ENCODE measurements at places on chromosomes 1 and 21.

DNA sequence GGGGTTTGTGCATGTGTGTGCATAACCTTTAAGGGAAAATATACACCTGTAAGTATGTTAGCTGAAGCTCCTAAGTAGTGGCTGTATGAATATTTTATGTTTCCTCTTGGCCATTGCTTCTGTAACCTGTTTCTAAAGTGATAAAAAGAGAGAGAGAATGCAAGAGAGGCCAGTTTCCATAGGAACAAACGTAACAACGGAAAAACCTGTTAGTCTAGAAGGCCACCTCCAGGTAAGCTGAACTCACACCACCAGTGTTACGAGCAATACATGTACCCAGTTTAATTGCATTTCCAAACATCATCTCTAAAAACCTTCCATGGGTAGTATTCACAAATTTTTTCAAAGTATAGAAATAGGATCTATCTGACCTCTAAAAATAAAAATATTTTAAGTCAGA is 63.1 kb downstream of the PLPPR4 start:
- DNase-seq, result no peak

DNA sequence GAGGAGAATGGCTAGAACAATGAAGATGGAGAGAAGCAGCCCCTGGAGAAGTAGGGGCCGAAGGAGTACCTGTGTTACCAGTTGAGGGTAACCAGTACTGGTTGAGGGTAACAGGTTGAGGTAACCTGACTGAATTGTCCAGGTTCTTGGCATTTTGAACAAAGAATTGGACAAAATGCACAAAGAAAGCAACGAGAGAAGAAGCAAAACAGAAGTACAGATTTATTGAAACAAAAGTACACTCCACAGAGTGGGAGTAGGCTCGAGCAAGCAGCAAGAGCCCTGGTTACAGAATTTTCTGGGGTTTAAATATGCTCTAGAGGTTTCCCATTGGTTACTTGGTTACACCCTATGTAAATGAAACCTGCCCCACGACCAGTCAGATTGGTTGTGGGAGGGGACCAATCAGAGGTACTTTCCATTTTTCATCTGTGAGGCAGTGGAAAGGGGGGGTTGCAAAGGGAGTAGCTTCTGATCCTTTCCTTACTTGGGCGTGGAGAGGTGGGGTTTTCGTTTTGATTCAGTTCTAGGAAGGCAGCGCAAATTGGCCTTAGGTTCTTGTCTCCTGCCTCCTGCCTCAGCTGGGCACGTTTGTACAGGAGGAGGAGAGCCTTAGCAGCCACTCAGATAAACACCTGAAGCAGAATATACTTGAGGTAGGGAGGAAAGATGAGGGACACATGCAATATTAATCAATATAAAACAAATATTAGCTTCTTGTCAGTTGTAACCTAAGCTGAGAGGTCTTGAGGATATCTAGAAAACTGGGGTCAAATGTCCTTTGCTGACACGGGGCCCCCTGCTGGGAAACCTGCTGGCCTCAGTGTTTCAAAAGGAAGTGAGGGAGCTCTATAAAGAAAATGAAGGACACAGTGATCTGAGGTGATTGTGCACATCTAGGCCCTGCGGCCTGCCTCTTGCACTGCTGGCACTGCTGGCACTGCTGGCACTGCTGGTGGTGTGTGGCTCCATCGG is 14.3 kb upstream of the LSM10 start:
- DNase-seq, result peak; percentile 86

DNA sequence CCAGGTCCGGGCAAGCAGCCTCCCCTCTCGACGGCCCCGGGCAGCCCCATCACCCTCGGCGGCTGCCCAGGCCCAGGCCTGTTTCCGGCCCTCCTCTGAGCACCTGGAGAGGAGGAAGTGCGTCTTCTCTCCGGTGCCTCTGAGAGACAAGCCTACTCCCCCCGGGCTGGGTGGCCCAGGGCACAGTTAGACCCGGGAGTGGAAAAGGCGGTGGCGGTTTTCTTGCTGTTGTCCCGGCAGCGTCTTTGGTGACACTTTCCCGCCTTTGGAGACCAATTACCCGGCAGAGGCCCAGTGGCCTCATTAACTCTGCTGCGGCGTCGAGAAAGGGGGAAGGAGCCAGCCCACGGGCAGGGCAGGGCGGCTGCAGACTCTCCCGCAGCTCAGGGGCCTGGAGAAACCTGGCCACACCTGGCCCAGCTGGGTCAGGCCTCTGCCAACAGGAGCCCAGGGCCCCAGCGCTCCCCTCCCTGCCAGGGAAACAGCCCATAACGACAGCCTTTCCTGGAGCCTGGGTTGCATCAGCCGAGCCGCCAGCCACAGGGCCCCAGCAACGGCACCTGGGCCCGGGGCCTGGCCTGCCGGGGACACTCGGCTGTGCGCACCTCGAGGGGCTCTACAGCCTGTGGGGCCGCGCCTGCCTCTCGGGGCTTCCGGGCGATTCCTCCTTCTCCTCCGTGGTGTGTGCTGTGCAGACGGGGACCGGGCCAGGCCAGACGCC is 28.4 kb upstream of the C1orf159 start:
- DNase-seq, result no peak

GRCh38 chr1:108657356-108658080 is 3.4 kb downstream of the HENMT1 start:
- DNase-seq, result no peak

DNA sequence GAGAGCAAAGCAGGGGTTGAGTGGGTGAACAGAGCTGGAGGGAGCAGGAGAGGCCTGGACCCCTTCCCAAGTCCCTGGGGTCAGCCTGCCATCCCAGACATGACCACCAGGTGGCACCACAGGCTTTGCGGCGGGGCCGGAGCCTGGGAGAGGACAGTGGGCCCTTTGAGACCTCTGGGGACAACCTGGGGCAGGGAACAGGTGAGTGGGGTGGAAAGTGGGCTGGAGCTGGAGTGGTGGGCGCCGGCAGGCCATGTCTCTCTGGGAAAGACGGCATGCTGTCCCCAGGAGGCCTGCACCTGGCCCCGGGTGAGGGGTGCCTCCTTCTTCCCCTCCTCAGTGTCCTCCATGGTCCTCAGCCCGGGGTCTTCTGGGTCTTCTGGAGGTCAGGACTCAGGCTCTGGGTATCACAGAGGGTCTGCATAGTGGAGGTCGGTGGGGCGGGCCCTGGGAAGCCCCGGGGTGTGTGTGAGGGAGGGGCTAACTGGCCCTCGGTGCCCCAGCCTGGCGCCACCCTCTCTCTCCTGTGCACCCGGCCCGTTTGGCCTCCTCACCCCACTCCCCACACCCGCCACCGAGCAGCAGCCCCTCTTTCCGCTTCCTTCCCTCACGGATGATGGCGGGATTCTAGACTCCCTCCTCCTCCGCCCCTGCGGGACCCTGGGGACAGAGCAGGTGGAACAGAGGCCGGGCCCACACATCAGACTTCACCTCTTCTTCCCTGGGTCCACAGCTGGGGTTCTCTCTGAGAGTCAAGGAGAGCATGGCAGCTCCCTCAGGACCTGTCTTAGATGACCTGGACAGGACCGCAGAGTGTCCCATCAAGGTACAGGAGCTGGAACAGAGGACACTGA is 28.5 kb upstream of the PKP1 start:
- DNase-seq, result peak; percentile 16

GRCh38 chr1:16091296-16091695 is 17.8 kb upstream of the FAM131C start:
- DNase-seq, result no peak

DNA sequence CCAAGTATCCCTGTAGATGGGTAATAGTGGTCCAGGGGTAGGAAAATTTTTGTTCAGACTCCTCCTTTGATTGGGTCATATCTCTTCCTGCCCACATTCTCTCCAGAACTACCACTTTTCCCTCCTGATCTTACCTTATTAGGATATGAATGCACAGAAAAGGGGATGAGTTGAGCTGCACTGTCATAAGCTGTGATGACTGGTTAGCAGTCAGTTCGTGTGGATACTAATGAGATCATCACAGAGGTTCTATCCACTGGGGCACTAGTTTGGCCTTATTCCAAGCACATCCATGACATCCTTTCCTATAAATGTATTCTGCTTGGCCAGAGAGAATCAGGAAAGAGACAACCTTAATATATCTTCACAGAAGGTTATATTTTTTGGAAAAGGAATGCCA is 22.1 kb upstream of the TBX15 start:
- no peak for DNase-seq

DNA sequence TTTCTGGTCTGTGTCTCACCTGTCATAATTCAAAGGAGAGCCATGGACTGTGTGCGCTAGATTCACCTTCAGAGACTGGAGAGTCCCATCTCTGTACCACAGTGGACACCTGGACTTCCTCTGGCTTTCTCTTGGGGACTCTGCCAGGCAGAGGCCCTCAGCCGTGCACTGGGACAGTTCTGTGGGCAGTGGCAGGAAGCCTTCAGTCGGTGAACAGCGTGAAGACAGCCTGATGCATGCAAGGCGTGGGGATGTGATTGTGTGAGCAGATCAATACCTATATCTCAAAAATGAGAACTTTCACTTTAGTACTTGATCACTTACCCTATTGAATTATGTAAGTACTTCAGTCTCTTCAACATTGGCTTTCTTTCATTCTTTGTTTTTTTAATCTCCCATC is 245.3 kb downstream of the DISC1 start:
- DNase-seq, result no peak

DNA sequence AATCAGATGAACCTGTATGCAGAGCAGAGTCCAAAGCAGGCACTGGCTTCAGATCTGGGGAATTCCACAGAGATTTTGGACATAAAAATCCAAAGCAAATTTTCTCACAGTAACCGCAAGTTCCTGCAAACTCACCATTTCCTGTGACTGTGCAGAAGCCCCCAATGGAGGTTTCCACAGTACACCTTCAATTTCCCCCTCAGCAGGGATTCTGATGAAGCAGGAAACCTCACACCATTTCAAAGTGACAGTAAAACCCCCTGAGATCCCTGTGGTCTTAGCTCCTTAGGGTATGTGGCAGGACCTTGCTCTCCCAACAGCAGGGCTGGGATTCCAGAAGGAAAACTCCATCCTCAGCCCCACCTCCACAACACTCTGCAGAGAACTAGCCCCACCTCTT is 6.0 kb upstream of the TGFBR3 start:
- no peak for DNase-seq

DNA sequence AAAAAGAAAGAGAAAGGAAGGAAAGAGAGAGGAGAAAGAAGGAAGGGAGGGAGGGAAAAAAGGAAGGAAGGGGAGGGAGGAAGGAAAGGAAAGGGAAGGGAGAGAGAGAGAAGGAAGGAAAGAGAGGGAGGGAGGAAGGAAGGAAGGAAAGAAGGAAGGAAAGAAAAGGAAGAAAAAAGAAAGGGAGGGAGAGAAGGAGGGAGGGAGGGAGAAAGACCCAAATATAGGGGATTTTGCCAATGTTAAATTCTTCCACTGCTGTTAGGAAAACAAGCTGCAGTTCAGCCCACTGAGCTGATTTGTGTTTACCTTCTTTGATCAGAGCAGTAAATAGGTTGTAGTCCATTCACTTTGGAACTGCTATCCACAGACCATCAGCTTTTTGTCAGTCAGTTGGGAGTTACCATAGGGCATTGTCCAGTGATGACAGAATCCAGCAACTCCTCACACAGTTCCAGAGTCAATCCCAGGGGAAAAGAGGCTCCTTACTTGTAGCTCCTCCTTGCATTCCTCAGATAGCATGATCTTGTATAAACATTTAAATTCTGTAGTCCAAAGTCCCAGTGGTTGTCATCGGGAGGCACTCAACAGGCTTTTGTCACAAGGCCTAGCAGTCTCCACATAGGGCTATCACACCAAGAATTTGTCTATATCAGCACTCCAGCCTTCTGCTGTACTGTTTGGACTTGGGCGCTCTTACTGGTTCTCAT is 13.5 kb upstream of the PPP1R8 start:
- no peak for DNase-seq

- DNase-seq, result no peak
Observed at GRCh38 chr1:78408810-78409209, 82.0 kb upstream of the PTGFR start.

GRCh38 chr1:171219346-171220080 is 28.8 kb upstream of the FMO1 start:
- DNase-seq, result no peak

DNA sequence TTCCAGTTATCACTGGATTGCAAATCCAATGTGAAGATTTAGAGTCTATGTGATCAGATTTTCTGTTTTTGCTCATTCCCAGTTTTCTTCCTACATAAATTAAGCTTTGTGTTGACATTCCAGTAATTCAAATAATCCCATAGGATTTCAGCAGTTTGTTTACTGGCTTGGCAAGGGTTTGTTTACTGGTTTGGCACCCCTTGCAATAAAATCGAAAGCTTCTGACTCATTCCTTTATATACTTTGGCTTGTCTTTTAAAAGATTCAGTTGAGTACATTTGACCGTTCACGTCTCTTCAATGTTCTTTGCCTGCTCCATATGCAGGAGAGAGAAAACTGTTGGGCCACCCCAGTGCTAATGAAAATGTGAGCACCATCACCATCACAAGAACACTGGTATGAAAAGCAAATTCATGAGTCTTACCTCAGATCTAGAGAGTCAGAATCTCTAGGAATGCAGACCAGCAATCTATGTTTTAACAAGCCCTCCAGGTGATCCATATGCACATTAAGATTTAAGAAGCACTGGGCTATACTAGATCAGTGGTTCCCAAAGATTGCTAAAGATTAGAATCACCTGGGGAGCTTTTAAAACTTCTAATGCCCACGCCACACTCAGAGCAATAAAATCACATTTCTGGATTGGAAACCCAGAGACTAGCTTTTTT is 32.8 kb downstream of the ZC3H11B start:
- DNase-seq, result no peak

- peak; percentile 61 for DNase-seq
Observed at GRCh38 chr1:43774359-43774758, 67.0 kb downstream of the ST3GAL3 start.

DNA sequence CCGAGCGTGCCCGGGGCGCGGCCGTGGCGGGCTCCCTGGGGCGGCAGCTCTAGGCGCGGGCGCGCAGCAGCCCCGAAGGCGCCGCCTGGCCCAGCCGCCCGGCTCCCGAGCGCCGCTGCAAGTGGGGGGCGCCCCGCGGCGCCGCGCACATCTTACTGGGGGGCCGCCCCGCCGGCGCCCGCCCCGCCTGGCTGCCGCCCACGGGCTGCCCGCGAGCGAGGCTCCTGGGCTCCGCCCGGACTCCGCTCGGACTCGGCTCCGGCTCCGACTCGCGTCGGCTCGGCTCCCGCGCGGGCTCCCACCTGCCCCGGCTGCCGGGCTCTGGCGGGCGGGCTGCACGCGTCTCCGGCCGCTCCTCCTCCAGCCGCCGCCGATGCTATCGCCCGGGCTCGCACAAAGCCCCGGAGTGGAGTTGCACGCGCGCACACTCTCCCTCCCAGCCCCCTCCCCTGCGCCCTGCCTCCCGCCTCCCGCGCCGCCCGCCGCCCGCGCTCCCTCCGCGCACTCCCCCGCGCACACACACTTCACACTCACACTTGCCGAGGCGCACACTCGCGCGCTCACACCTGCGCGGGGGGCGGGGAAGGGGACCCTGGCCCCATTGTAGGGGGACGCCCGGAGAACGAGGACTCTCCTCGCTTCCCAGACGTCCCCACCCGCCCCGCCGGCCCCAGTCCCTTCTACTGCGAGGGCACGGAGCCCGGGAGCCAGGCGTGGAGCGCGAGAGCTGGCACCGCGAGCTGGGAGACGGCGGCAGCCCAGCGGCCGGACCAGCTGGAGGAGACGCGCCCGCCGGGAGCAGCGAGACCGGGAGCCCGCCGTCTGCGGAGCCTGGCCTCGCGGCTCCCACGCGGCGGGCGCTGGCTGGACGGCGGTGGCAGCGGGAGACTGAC is at the start of gene GRIK3:
Gene GRIK3, minus strand, starts transcription at position 395 of the 893 bp plus-strand sequence. CDS start 407 bp downstream, outside the sequence.
- no peak for DNase-seq
